Activated T-cell treated with anti-CD3 and anti-CD28 coated beads for 4 hours (primary cell): ENCODE measurements at places on chromosomes 2 and 18.

- no peak for DNase-seq
Observed at GRCh38 chr2:121089166-121089510, 195.9 kb downstream of the TFCP2L1 start.

- DNase-seq: no peak
Observed at GRCh38 chr2:233063269-233063975, 3.3 kb downstream of the INPP5D start.

DNA sequence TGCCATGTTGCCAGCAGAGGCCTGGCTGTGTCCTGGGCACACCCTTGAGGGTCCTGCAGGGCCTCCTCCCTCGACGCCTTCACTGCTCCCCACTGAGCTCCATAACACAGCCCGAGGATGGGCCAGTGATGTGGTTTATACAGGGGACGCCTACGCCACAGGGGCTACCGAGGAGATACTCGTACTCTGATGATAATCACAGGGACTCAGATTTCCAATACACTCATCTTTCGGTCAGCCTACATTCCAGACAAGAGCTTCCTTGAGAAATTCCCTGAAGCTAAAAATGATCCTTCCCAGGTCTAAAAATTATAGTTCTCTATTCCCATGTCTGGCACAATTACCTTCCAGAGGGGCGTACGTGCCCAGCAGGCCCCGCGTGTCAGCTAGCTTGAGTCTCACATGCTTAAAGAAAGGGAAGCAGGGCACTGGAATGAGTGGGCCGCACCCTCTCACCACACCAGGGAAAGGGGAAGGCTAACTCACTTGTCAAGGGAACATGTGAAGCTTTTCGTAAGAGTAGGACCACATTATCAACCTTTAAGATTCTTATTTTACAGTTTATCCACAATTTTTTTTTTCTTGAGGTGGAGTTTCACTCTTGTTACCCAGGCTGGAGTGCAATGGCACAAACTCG lies 159.5 kb upstream of the NDUFV2 start:
- DNase-seq: no peak

DNA sequence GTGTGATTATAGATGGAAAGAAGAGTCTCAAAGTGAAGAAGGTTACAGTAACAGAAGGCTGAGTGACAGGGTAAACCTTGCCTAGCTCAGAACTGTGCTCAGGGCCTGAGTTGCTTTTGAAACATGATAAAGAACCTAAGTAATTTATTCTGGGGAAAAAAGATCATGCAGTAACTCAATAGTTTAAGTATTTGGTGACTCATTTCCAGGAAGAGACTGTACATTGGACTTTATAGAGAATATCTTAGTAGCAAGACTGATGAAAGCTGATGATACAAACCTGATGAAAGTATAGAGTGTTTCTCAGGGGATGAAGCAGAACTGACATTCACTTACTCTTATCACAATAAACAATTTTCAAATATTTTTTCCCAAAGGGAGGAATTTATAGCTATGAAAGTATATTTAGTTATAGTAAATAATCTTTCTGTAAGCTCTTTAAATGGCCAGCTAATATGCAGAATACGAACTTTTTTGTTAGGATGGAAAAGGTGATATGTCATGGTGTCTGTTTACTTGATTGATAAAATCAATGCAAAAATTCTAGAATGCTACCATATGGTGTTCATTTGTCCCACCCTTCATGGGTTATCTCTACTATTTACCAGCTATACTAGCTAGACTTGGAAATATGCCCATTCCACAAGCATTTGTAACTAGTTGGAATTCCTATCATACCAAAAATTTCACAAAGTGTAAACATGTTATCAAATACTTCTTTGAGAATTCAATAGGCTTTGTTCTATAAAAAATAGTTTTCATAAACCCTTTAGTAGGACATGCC lies 1265.5 kb upstream of the ACVR2A start:
- DNase-seq: no peak

DNA sequence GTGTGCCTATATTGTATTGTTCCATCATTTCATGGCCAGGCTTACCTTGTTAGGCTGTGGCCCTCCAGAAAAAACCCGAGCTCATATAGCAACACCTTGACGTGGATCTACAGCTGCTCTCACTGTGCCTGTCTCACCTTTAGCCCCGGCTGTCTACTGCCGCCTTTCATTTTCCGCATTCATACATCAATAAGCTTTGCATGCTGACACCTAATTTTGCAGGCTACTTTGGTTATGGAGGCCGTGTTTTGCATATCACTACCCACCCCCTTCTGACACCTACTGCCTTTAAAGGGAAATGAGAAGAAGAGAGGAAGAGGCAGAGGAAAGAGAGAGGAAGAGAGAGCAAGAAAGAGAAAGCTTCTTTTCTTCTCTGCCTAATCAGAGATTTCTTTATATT lies 702.9 kb downstream of the BCL11A start:
- DNase-seq: no peak

- no peak for DNase-seq
Observed at GRCh38 chr2:30455114-30455738, 8.2 kb downstream of the LCLAT1 start.

GRCh38 chr2:229798446-229799155 lies 84.2 kb upstream of the DNER start:
- DNase-seq: no peak

GRCh38 chr2:64760128-64760527 lies 106.4 kb upstream of the SERTAD2 start:
- DNase-seq: no peak

GRCh38 chr2:83602753-83603152 lies 856.3 kb downstream of the SUCLG1 start:
- DNase-seq: no peak

GRCh38 chr2:37625796-37626571 lies 45.5 kb downstream of the CDC42EP3 start:
- DNase-seq: peak; percentile 42
